ENCODE measurements at places on chromosomes 16 and 17. TPM values are rescaled to one million over a fixed set of nuclear protein-coding genes. Genes with fewer than 3 reads are reported as not detected.

Gene KLHL36
- polyA plus RNA-seq, result 24.3 TPM

Gene AGRP
- polyA plus RNA-seq, result 0.25 TPM

DNA sequence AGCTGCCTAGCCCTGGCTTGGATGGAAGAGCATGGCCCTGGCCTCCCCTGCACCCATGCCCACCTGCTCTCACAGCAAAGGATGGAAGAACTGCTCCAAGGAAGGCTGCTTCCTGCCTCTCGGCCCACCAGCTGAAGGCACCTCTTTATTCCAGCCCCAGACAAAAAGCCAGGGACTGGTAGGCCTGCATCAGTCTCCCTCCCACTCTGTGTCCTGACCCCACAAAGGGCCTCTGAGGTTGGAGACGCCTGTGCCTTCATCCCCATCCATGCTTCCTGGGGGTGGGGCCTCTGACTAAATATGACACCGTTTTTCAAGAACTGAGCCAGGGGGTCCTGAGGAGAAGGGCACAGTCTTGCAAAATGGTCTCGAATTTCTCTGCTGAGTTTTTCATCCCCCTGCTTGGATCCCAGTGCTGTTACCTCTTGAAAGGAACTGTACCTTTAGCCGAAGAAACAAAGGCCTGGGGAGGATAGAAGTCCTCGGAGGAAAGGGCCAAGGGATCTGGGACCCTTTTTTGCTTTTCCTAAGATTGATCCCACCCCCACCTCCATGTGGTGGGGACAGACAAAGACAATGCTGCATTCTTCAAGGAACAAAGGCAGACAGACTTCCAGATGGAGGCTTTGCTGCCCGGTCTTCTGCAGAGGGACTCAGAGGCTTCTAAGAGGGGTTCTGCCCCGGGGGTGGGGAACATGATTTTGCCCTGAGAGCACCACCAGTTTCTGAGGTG lies 5.2 kb downstream of the C17orf50 start:
- no peak for DNase-seq

Gene NPB
- polyA plus RNA-seq, result 0.57 TPM

Gene PIK3R6
- polyA plus RNA-seq, result 0.97 TPM

Gene TBC1D28
- not detected for polyA plus RNA-seq

GRCh38 chr16:55906123-55906522 lies 30.9 kb upstream of the CES5A start:
- no peak for DNase-seq

DNA sequence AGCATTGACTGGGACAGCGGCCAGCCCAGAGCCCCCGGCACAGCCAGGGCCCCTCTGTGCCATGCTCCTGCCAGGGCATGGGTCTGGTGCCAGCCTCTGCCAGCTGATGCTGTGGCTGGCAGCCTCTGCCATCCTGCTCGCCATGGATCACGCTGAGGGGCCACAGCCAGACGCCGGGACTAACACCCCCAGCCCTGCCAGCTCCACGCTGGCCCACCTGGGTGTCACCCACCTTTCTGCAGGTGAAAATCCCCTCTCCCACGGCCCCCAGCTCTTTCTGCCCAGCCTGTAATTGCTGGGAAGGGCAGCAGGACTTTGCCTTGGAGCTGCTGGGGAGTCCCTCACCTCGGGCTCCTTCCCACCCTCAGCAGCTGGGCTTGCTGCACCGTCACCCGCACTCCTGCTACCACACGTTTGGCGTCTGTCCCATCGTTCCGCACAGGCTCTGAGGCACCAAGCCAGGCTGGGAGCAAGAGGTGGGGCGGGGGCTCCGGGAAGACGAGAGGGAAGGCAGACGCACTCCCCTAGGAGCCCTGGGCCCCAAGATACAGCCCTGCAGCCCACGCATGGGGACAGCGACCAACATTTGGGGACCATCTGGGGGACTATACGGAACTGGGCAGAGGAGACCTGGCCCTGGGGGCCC lies 42.0 kb upstream of the ACSF3 start:
- no peak for DNase-seq

Gene RASD1
- polyA plus RNA-seq, result 0.74 TPM

DNA sequence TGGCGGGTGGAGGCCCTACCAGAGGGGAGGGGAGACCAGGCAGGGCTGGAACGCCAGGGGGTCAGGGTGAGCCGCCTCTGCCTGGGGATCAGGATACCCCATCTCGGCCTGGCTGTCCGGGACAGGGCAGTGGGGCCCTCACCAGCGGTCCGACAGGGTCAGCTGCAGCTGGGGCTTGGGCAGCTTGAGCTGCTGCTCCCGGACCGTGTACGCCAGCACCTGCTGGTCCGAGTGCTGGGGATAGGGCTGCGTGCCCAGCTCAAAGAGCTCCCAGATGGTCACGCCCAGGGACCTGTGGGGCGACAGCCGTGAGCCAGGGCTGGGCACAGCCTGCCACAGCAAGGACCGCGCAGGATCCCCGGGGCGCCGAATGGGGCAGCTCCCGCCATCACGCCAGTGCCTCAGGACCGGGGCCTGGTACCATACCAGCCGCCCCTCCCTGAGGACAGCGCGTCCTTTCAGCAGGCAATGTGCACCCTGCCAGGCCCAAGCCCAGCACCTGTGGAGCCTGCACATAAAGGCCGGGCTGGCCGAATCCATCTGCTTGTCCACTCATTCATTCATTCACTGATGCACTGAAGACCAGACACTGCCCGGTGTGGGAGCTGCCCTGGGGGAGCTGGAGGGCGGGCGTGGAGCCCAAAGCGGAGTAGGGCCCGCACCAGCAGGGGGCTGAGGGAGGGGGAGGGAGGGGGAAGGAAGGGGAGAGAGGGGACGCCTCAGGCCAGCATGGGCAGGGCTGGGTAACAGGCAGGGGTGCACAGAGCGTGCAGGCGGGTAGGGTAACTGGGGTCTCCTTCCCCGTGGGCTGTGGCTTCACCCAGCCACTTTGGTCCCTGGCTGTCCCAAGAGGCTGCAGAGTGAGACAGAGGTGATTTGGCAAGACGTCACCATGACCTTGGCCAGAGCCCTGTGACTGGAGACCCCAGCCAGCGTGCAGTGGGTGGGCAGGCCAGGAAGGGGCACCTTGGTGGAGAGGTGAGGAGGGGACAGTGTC lies 42.0 kb upstream of the PVALEF start:
- DNase-seq, result no peak

GRCh38 chr17:6303664-6304063 lies 131.3 kb downstream of the AIPL1 start:
- DNase-seq, result peak; percentile 53

Gene TEKT5
- not detected for polyA plus RNA-seq

- no peak for DNase-seq
Measured at GRCh38 chr16:57213462-57213861, 27.3 kb downstream of the RSPRY1 start.

- no peak for DNase-seq
Measured at GRCh38 chr16:14331020-14331419, 259.9 kb downstream of the MRTFB start.

GRCh38 chr16:75105306-75106061 lies 11.1 kb downstream of the LDHD start:
- no peak for DNase-seq

GRCh38 chr17:14302091-14302430 lies 1.2 kb downstream of the HS3ST3B1 start:
- no peak for DNase-seq

GRCh38 chr16:23092072-23092800 lies 57.0 kb downstream of the USP31 start:
- no peak for DNase-seq

DNA sequence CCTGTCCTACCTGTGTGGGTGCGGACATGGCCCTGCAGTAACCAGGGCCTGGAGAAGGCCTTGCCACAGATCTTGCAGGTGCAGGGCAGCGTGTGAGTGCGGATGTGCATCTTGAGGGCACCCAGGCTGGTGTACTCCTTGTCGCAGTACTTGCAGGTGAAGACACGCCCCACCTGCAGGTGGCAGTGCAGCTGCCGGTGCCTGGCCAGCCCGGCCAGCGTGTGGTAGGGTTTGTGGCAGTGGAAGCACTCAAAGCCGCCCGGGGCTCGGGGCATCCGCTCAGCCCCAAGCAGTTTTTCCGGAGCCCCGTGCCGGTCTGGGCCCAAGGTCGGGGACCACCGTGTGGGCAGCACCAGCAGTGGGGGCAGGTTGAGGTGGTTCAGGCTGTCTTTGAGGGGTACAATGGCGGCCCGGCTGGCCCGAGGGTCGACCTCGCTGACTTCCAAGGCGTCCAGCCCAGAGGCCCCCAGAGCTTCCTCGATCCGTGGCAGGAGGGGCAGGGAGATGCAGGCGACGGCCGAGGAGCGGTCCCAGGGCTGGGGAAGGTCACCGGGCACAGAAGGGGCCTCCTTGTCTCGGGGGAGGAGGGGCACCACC lies 5.1 kb downstream of the SNAI3 start:
- DNase-seq, result no peak

DNA sequence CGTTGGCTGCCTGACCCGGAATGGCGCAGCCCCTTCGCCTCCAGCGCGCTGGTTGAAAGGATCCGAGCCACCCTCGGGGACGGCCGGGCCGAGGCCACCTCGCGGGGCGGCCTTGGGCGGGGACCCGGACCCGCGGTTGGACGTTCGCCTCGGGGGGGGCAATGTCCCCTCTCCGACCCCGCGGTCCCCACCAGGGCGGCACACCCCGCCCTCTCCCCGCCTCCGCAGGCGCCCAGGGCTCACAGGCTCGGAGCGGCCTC lies 1.0 kb upstream of the SOX8 start:
- DNase-seq, result no peak

Gene TUBG2
- polyA plus RNA-seq, result 28.1 TPM

- no peak for DNase-seq
Measured at GRCh38 chr17:82429824-82430223, 11.4 kb upstream of the OGFOD3 start.

DNA sequence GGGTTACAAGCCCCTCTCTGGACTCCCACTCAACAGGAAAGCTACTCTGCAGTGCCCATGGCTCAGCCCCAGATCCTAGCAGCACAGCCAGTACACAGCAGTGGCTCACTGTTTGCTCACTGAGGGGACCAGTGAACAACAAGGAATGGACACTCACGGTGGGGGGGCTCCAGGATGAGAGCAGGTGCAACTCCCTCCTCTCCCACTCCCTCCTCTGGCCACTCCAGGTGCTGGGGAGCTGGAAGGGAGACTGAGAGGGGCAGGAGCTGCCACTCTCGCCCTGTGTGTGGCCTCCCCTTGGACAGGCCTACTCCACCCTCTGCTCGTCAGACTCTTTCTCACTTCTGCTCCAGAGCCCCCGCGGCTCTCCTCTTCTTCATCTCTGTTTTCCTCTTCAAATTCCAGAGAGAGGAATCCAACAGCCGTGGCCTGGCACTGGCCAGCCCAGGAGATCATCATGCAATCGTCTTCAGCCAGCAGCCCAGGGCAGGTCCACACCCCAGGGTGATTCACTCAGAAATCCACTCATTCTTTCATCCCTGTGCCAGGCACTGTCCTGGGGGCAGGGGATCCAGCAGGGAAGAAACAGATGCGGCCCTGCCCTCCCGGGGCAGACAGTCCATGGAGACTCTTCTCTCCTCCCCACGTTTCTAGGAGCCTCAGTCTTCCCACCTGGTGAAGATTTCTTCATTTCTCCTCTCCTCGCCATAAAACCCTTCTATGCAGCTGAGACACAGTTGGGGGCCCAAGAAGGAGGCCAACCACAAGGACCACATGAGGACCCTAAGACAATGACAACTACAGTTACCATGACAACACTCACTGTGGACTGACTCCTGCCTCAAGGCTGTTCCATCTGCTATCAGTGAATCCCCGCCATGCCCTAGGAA lies 30.7 kb downstream of the CFAP20 start:
- no peak for DNase-seq

Gene NEUROD2
- 0.04 TPM for polyA plus RNA-seq

Gene ZACN
- polyA plus RNA-seq, result 3.1 TPM

Gene TMEM106A
- polyA plus RNA-seq, result 14.6 TPM

DNA sequence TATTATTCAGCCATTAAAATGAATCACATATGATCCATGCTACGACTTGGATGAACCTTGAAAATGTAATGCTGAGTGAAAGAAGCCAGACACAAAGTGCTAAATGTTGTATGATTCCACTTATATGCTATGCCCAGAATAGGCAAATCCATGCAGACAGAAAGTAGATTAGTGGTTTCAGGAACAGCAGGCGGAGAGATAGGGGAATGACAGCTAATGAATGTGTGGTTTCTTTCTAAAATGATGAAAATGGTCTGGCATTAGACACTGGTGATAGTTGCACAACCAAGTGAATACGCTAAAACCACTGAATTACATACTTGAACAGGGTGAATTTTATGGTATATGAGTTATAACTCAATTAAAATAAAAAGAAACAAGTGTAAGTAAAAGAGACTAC lies 121.8 kb upstream of the NOG start:
- no peak for DNase-seq

DNA sequence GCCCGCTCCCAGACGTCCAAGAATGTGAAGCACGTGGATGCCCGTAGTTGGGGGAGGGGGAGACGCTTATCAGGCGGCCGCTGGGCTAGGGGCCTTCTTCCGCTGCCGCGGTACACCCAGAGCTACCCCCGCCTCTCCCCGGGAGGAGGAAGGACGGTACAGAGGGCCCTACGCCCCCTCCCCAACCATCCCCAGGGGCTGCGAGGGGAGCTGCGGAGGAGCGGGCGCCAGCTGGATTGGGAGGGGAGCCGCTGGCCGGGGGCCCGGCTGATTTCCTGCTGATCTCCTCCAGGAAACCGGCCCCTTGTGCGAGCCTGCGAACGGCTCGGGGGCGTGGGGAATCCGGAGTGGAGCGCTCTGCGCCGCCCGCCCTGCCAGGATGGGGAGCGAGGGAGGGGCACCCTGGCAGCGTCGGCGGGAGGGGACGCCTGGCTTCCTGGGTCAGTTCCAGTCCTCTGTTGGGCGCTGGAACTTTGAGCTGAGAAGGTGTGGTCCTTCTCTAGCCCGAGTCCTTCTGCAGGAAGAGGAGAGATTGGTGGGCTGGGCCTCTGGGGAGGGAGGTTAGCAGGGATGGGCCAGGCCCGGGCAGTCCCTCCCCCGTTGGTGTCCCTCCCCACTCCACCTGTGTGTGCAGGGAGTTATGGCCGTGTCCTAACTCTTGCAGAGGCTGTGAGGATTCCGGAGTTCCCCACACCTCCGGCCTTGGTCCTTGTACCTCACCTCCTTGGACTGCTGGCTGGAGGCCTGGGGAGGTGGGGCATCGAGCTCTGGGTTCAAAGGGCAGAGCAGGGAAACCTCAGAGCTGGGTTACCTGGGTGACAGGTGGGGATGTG lies 19.2 kb downstream of the GJD3 start:
- DNase-seq, result no peak

DNA sequence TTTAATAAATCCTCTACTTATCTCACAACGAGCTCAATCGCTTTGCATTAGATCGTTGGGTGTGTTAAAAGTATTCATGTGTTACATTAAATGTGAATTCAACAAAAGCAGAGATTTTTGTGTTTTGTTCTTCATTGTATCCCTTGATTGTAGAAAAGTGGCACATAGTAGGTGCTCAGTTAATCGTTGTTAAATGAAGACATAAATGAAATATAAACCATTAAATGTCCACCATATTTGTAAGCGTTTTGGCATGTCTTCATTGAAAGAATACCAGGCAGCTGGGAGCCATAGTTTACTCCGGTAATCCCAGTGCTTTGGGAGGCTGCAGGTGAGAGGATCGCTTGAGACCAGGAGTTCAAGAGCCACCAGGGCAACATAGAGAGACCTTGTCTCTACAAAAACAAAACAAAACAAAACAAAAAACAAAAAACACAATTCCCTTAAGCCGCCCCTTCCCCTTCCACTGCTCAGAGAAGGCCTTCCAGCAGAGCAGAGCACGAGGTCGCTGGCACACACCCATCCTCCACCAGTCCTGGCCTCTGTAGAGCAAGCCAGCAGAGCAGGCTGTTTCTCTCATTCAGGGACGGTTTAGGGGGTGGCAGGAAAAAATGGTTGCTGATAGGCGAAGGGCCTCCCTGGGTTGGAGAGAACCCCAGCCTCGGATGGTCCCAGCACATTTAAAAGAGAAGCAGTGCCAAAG lies 673 bp upstream of the CHD9 start:
- DNase-seq, result no peak

Data from right renal pelvis (tissue), 4 donors.